HS-5 (cell line): ENCODE measurements at places on chromosomes 3 and 15.

- no peak for DNase-seq
Measured at GRCh38 chr3:40057077-40057476, 247.7 kb downstream of the MYRIP start.

DNA sequence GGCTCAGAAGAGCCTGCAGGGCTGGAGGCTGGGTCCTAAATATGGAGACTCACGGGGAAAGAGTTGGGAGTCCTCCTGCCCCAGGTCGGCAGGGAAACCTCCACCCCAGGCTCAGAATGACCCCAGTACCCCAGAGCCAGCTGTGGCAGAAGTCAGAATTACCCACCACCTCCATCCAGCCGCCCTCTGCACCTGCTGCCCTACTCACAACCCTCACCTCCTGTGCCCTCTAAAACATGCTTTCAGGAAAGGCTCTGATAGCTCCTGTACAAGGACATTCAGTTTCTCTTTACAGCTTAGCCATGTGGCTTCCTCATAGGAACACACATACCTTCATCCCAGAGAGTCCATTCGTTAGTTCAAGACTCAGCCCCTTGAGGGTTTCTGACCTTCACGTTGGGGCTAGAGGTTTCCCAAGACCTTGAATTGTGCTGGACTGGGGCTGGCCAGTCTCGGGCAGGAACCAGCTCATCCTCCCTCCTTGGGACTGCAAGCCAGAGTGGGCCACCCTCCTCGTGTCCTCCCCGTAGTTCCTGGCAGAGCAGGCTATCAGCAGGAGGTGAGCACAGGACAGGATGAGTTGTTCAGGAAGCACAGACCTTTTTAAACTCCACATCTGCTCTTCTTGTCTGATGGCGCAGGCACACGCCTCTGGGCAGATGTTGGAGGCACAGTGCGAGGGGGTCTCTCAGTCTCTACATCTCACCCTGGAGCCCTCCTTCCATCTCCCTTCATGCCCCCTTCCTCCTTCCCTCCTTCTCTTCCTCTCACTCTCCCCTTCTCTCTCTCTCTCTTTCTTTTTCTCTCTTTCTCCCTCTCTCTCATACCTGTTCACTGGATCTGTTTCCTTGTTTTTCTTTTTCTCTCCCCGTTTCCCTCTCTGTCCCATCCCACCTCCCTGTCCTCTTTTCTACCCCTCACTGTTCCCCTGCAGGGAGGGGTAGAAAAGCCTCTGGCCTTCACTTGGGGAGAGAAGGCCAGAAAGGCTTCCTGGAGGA lies 55.9 kb upstream of the NR2C2 start:
- DNase-seq: no peak

- DNase-seq: no peak
Measured at GRCh38 chr3:40387001-40387894, at the start of gene ENTPD3. ENTPD3 (plus strand) TSS chr3:40387184; CDS start chr3:40388058, 874 bp downstream.

DNA sequence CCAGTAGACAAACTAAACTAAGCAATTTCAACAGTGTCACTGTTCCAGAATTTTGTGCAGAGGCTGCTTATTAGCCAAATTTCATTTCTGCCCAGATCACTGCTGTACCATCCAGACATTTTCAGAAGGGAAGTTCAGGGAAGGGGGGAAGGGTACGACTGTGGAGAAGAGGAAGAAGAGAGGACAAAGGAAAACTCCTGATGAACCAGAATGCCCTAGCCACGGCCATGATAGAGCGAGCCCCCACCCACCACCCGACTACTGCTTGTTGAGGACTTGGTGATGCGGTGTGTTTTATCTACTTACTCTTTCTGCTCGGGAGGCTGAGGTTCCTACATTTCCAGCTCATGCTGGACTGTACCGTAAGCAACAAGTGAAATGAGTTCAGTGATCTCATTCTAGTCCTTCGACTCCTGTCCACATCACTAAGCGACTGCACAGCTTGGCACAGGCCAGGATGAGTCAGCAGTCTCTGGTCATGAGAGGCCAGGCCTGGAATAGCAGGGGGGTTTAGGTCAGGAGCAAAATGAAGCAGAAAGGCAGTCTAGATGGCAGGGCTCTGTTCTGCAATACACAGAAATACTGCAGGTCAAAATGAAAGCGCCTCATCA lies 330.8 kb downstream of the TIGIT start:
- DNase-seq: peak; percentile 92

DNA sequence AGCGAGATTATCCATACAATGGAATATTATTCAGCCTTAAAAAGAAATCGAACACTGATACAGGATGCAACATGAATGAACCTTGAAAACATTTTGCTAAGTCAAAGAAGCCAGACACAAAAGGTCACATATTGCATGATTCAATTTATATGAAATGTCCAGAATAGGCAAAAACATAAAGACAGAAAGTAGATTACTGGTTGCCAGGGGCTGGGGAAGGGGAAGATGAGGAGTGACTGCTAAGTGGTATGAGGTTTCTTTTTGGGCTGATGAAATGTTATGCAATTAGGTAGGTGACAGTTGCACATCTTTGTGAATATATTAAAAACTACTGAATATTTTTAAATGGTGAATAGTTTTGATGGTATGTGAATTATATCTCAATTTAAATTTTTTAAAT lies 38.3 kb downstream of the LRRFIP2 start:
- DNase-seq: no peak

DNA sequence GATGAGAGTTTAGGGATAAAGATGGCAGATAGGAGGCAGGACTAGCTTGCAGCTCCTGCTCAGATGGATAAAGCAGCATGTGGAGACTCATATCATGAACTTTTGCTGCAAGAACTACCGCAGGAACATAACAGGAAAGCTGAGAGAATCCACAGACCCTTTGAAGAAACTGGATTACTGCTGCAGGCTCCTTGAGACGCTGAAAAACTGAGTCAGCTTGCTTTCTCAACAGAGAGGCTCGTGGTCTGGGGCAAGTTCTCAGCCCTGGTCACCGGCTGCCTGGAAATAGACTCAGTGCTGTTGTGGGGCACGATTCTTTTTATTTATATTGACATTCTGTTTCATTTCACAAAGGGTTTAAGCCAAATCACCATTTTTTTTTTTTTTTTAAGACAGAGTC lies 28.8 kb upstream of the TRIM59 start:
- no peak for DNase-seq

DNA sequence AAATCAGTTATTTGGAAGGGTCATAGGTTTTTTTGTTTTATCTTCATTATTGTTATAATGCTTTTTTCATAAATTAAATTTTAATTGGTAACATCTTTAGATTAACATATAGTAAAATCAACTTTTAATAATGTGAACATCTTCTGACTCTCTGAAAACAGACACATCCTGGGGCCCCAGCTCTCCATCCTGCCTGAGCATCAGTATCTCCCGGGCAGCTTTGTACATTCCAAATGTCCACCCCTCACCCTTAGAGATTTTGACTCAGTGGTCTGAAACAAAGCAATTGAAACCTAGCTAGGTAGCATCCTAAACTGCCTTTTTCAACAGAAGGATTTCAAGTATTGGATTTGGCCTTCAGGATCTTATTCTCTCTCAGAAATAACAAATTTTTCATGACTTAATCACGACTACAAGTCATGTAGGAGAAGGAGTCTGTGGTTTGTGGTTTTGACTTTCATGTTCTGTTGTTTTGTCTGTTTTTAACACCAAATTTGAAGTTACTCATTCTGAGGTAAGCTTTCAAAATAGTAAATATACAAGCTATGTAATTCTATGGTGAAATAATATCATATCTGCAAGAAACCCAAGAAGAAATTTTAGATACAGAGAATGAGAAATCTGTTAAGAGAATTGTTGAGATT lies 147.3 kb upstream of the UBE2E2 start:
- peak; percentile 74 for DNase-seq

- no peak for DNase-seq
Measured at GRCh38 chr3:181329024-181329423, 339.5 kb upstream of the DNAJC19 start.

DNA sequence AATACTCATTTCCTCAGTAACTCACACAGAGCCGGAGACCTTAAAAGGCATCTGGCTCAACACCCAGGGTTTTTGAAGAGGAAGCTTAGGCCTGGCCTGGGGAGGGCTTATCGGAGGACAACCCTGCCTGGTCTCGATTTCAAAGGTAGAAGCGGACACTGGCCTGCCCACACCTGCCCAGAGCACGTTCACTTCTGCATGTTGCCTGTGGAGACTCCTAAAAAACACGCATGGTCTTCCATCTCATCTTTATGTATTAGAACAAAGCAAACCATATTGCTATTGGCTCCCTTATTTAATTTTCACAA lies 55.5 kb upstream of the FURIN start:
- DNase-seq: no peak

DNA sequence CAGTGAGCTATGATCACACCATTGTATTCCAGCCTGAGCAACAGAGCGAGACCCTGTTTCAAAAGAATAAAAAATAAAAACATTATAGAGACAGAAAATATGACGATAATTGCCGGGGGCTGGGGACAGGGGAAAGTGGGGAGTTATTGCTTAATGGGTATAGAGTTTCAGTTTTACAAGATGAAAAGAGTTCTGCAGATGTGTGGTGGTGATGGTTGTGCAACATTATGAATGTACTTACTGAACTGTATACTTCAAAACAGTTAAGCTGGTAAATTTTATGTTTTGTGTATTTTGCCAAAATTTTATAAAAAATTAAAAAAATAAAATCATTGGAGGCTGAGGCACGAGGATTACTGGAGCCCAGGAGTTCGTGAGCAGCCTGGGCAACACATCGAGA lies 24.8 kb upstream of the ZNF774 start:
- DNase-seq: no peak

DNA sequence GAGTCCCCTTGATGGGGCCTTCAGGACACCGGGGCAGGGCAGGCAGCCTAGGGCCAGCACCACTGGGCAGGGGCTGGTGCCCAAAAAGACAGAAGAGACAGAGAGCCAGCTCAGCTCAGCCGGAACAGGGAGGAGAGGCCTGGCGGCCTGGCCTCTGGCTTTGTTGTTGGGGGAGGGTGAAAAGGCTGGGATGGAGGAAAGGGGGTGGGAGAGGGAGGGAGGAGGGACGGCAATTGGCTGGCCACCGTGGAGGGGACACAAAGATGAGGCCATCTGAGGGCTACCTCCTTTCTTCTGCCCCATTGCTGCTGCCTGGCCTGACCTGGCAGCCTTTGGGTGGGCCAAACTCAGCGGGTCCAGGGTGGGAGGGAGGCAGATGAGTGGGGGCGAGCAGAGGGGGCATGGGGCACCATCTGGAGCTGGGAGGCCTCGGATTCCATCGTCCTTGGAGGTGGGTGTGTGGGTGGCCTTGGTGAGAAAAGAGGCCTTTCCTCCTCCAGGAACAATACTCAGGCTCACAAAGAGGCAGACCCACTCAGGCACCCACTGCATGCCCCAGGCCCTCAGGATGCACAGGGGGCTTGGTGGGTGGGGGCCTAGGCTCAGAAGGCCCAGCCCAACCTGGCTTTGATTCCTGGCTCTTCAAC lies 9.3 kb downstream of the EFCC1 start:
- no peak for DNase-seq

DNA sequence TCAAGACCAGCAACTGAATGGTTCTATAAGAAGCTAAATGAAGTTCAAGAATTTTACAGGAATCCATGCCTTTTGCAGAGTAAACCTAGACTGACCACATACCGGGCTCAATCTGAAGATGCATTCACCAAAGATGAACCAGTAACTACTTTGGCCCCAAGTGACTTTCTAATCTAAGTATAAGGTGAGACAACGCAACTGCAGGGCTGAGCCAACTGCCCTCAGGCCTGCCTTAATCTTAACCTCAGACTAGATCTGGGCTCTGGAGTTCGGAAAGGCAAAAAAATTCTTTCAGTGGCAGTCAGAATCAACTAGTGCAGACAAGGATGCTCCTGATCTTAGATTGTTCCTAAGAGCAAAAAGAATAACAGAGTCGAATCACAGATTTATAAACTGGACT lies 48.3 kb downstream of the EXD1 start:
- no peak for DNase-seq

DNA sequence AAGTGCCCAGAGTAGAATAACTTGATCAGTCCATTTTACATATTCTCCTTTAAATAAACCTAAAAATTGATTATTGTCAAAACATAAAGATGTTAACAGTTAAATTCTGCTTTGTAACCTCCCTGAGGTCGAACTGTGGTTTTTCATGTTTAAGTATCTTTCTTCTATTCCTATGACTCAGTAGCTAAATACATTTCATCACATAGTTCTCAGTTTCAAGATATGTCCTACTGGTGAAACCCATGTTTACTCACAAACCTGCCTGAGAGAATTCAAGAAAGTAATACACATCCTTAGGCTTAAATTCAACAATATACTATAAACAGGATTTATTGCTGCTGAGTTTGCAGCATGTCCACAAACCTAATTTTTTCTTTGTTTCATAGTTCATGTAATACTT lies 692.9 kb downstream of the ZPLD1 start:
- peak; percentile 11 for DNase-seq

- no peak for DNase-seq
Measured at GRCh38 chr3:190617185-190617584, 103.3 kb downstream of the IL1RAP start.

DNA sequence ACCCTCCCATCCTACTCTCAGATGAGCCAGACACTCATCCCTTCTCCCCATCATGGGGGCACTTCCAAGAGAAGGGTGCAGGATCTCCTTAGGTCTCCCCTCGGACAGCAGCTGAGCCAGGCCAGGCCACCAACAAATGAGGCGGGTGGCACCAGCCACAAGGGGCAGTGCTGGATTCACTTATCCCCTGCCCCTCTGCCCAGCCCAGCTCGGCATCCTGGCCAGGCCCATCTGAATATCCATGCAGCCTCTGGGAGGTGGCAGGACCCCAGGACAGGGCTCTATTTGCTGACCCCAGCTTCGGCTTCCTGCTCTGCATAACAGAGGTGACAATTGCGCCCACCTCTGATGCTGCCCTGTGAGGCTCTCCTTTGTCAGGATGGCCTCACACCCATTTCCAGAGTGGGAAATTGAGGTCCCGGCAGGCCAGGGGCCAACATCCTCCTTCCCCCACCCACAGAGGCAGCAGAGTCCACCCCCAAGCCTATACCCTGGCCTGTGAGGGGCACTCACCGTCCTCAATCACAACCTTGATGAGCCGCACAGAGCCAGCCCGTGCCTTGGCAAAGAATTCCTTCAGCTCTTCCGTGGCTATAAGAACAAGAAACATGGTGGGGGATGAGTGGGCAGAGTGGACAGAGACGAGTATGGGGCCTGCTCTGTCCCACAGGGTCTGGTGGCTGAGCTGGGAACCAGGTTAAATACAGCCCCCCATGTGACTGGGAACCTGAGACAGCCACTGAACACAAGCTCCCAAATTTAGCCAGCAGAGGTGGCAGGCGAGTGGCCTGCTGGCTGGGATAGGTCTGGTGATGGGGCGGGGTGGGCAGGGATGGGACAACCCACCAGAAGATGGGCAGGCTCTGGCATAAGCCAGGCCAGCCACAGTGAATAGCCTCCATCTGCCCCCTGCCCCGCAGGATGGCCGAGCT lies 4.2 kb downstream of the TWF2 start:
- DNase-seq: no peak

GRCh38 chr3:161766331-161766730 lies 269.7 kb downstream of the OTOL1 start:
- no peak for DNase-seq

DNA sequence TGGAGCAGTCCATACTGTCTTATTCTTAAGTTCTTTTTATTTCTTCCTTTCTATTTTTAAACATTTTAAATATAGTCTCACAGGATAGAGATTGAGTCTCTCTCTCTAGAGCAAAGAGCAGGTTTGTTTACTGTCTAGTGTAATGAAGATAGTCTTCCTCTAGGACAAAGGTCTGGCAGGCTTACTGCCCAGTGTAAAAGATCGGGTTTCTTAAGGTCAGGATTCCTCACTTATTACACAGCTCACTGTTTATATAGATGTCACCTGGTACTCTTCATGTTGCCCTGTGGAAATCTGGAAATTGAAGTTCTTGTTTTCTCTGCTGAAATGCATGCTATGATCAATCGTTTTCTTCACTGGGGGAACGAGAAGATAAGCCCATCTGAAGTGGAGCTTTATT lies 76.0 kb downstream of the ZBBX start:
- no peak for DNase-seq
